ENCODE measurements at places on chromosomes 2 and 18.

DNA sequence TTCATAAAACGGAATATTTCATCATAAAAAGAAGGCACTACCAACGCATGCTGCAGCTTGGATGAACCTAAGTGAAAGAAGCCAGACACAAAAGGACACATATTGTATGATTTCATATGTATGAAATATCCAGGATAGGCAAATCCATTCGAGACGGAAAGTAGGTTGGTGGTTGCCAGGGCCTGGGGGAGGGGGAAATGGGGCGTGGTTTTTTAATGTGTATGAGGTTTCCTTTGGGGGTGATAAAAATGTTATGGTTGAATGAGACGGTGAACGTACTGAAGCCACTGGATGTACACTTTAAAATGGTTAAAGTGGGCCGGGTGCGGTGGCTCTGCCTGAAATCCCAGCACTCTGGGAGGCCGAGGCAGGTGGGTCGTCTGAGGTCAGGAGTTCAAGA lies 20.0 kb upstream of the SPATA3 start:
- ATAC-seq, result no peak

- ATAC-seq, result no peak
These were observed 42.7 kb upstream of the ODC1 start for GRCh38 chr2:10490806-10491291.

GRCh38 chr18:59994357-59994756 lies 94.6 kb downstream of the PMAIP1 start:
- no peak for ATAC-seq

DNA sequence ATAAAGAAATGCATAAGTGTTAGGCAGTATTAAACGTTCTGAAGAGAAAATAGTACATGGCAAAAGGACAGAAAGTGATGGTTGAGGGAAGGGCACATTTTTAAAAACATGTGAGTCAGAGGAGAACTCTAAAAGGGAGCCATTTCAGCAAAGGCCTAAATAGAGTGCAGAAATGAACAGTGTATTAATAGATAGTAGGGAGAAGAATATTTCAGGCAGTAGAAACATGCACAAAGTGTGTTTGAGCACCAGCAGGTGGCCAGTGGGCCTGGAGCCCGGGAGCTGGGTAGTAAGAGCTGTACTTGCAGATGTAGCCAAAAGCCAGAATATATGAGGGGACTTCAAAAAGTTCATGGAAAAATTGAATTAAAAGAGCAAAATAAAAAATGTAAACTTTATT lies 288.1 kb upstream of the FIGN start:
- no peak for ATAC-seq

GRCh38 chr2:146913476-146913875 lies 931.4 kb upstream of the ACVR2A start:
- no peak for ATAC-seq

- ATAC-seq, result no peak
These were observed 142.6 kb downstream of the PXDN start for GRCh38 chr2:1601471-1602277.

- ATAC-seq, result no peak
These were observed 88.5 kb upstream of the UXS1 start for GRCh38 chr2:106282462-106283170.

DNA sequence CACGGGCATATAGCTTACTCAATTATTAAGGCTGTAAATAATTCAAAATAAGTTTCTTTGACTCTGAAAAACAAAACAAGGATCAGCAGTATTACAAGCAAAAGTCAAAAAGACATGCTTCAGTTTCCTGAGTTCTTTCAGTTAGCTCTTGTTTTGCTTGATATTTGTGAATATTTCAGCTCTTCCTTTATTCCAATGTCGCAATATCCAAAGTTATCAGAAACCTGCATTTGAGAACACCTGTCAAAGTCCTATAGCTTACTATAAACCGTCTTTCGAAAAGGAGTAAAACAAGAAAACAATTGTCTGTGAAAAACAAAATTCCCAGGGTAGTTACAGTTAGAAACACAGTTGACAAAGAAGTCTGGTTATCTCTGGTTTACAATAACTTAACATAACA lies 14.7 kb downstream of the CYP27A1 start:
- ATAC-seq, result no peak
